ENCODE measurements at places on chromosomes 1 and 21. TPM values are rescaled to one million over a fixed set of nuclear protein-coding genes. Genes with fewer than 3 reads are reported as not detected.

DCST1 gene
- total RNA-seq: not detected

PHLDA3 gene
- total RNA-seq: 55.5 TPM

FLG gene
- not detected for total RNA-seq

NBPF4 gene
- total RNA-seq: not detected

AK4 gene
- 23.4 TPM for total RNA-seq

HPCAL4 gene
- not detected for total RNA-seq

CD1E gene
- total RNA-seq: not detected

CASQ2 gene
- not detected for total RNA-seq
